Spleen (tissue), 13 donors: ENCODE measurements at places on chromosomes 11 and 22.

DNA sequence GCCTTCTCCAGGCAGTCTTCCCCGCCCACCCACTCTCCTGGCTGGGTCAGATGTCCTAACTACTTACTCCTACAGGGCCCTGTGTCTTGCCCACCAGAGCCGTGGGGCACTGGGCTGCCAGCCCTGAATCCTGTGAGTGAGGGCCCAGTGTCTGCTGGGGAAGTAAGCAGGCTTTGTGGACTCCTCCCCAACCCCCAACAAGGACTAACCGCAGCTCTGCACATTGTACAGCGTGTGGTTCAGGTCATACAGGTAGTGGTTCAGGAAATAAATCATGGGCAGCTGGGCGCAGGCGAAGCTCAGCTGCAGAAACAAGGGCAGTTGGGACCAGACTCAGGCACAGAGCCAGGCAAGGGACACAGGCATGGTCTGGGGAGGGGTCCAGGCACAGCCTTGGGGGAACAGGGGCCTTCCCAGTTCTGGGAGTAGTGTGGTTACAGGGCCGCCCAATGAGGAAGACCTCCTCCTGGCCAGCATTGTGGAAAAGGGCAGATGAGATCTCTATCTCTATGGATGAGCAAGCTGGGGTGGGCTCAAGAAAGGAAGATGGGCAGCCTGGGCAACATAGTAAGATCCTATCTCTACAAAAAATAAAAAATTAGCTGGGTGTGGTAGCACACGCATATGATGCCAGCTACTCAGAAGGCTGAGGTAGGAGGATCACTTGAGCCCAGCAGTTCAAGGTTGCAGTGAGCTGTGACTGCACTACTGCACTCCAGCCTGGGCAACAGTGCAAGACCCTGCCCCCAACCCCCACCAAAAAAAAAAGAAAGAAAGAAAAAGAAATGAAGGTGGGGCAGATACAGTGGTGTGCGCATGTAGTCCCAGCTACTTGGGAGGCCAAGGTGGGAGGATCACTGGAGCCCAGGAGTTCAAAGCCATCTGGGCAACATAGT, 5.5 kb downstream of the UNC93B1 start:
- DNase-seq: no peak

- DNase-seq: no peak
Measured at GRCh38 chr11:121521145-121522042, 68.6 kb upstream of the SORL1-AS1 start.

DNA sequence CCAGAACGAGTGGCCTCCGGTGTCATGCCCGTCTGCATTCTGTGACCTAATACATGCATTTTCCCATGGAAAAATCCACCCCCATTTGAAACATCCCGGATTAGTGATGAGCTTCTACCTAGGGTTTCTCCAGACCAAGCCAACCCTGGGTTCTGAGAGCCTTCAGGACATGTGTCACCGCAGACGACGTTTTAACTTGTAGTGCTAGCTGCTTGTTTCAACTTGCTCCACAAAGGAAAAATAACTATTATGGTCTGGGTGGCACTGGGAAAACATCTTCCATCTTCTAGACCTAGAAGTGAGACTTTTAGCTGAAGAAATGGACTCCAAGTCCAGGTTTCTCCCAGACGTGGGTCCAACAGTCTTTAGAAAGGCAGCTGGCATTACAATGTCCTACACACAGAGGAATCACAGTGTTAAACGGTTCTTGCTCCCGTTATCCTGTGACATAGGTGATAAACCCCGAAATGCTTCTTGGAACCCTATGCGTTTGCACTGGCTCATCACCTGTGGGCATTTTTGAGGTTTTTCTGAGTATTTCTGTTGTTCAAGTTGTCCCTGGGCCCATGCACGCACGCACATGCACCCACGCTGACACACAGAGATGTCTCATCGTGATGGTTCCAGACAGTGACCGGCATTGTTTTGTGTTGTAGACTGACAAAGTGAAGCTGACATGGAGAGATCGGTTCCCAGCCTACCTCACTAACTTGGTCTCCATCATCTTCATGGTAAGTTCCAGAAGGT, 46.6 kb upstream of the FADD start:
- DNase-seq: no peak

GRCh38 chr11:97856666-97857065, 1164.1 kb upstream of the CNTN5 start:
- no peak for DNase-seq

DNA sequence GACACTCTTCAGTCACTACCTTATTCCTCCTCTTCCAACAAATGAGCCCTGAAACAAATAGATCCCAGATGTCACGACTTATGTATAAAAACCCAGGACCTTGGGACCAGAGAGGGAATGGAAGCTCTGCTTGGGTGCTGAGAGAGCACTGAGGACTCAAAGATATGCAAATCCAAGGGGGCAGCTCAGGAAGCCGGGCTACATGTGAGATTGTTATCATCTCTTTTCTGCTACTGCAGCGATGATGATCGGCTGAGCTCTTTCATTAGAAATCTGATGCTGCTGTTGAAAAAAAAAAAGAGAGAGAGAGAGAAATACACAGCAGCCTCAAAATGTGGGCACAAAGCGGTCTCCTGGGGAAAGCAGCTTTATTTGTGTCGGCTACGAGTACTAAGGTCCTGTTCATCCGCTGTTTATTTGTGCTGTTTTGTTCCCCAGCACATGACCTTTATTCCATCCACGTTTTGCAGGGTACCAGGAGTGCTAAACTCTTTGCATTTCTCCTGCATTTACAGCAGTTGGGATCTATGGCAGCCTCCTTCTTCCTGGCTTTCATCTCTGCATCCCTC, 120.2 kb downstream of the TRIM29 start:
- no peak for DNase-seq
